Pancreas (tissue), 10 donors: ENCODE measurements at places on chromosomes 3 and 15. TPM values are rescaled to one million over a fixed set of nuclear protein-coding genes. Genes with fewer than 3 reads are reported as not detected.

DNA sequence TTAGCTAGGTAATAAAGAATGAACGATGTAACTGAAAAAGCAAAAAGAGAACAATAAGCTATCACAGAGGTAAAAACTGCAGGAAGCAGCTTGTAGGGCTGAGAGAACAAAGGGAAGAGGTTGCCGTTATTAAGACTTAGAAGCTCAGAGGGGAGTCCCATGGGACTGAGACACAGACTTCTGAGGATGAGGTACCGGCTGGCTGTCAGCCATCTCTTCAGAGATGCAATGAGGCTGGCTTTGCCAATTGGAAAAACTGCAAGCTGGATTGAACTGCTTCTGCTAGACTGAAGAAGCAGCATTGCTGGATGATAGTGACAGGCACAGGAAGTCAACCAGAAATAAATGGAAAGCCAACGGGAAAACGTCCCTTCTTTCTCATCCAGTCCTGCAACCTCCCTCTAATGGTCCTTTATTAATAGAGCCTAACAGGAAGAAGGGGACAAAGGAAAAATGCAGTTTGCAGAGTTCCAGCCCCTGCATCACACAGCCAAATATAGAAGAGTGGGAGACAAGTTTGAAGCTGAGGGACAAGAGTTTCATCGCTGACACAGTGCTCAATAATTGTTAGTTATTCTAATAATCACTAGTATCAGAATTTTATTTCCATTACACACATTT lies 21.1 kb upstream of the KLHL6 start:
- DNase-seq = no peak

DNA sequence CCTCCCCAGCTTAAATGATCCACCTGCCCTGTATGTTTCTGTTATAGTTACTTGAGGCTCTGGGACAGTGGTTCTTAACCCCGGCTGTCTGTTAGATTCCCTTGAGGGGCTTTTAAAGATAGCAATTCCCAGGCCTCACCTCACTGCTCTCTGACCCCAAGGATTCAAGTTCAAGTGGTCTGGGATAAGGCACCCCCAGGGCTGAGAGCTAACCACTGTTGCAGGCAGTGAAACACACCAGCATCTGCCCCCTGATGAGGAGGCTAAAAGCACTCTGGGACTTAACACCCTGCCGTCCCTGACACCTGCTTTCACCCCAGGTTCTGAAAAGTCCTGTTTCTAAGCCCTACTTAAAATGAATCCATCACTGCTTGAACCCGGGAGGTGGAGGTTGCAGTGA lies 103.7 kb downstream of the LRRK1 start:
- no peak for DNase-seq

- no peak for DNase-seq
Measured at GRCh38 chr3:188187053-188187452, 33.1 kb downstream of the LPP start.

GRCh38 chr3:7062714-7063113 lies 201.8 kb downstream of the GRM7 start:
- no peak for DNase-seq

GRCh38 chr15:83559310-83559966 lies 94.5 kb upstream of the ADAMTSL3 start:
- DNase-seq = peak; percentile 36

GRCh38 chr15:65583701-65584100 lies 27.2 kb downstream of the INTS14 start:
- DNase-seq = no peak

DNA sequence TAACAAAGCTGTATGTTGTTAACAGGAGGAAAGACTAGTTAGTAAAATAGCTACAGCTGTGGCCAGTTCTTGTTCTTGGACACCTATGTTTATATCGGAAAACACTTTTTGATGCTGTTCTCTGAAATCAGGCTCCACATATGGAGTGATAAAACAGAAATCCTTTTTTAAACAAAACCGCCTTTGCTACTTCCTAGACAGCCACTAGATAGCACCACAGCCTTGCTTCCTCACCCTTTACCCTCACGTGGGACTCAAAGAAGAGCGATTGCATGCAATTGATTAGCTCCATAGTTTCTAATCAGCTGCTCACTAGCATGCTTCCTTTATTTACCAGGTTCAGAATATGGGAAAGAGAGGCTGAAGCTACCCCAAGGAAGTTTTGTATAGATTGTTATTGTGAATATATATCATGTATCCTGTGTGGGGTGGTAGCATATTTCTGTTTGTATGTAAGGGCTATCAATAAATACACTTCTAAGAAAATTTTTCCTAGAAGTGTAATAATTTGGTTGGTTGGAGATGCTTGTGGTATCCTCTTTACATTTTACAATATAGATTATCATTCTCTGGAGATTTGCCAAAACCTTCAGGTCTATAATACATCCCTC lies 4.3 kb upstream of the MTFMT start:
- no peak for DNase-seq

GRCh38 chr3:194395778-194396538 lies 3.1 kb downstream of the GP5 start:
- no peak for DNase-seq

DNA sequence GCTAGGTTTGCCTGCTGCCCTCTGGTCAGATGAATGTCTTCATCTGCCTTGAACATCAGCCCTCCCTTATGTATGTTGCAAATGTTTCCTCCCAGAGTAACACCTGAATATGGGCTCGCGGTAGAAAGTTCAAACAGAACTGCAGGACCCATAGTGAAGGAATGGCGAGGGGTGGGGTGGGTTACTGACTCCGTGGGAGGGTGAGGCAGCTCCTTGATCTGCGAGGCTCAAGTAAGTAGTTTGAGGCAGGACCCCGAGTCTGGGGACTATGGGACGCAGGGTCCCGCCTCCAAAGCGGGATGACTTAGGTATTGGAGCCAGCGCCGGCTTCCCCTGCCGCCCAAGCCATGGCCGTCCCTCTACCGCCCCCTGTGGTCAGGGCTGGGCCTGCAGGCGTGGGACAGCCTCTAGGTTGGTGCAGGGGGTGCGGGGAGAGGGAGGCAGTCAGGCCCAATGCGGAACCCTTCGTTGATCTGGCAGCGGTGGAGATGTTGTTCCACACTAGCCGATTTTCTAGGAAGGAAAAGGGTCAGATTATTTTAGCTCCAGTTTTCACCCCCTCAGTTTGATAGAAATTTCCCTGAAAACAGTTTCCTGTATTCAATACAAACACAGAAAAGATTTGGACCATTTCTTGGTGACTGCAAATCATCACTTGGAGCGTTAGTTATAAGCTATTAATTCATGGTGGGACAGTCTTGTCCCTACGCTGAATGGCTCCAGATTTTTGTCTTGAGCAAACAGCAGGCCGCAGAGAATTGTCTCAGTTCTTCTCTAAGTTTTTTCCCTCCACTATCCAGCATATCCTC lies 72.3 kb downstream of the CORO2B start:
- peak; percentile 41 for DNase-seq

DNA sequence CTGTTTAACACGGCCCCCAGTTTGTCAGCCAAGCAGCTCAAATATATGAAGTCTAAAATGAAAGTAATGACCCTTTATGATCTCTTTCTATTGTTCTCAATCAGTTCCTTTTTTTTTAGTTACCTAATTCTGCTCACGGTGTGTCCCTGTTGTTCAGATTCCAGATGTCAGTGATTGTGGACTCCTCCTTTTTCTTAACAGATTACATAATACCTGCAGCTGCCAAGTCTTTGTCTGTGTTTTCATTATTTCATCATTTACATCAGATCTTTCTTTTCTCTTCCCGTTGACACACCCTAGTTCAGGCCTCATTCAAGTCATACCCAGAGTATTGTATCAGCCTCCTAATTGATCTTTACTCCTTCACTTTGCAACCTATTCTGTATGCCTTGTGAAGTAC lies 56.1 kb upstream of the SKIL start:
- no peak for DNase-seq

DNA sequence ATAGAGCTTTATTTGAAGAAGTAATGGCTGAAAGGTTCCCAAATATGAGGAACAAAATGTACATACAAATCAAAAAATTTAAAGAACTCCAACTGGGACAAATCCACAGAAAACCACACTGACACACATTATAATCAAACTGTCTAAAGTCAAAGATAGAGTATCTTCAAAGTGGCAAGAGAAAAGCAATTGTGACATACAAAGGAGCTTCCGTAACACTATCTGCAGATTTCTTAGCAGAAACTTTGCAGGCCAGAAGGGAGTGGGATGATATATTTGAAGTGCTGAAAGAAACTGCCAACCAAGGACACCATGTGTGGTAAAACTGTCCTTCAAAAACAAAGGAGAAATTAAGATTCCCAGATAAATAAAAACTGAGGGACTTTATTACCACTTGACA lies 91.9 kb downstream of the SENP2 start:
- no peak for DNase-seq

DNA sequence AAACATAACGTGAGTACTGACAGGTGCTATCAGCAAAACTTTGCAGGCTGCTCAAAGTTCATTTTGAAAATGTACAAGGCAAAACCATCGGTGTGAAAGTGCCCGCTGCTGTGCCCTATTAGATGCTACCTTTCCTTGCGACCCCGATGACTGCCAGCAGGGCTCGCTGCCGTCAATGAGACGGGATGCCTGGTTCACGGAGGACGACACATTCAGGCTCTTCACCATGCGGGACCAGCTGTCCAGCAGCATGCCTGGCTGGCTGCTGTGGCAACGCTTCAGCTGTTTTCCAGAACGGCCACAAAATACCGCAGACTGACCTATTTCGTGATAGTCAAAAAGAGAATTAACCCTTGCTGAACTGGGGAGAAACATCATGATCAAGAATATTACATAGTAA lies 92.7 kb upstream of the OCA2 start:
- no peak for DNase-seq

DNA sequence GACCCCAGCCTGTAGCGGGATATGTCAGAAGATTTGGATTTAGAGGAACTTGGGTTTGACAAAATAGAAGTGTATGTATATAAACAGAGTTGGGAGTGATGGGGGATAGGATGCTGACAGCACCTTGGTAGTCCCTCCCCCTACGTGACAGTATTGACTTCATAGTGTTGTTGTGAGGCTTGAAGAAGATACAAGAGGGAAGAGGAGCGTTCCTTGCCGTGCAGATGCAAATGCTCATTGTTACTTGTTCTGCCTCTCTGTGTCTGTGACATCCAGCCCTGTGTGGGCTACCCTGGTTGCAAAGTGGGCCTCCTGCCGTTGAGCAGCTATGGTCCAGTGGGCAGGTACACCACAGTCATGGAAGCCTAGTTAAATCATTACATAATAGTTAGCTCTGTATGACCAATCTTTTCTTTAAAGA lies 45.0 kb downstream of the SMAD3 start:
- DNase-seq = no peak

DNA sequence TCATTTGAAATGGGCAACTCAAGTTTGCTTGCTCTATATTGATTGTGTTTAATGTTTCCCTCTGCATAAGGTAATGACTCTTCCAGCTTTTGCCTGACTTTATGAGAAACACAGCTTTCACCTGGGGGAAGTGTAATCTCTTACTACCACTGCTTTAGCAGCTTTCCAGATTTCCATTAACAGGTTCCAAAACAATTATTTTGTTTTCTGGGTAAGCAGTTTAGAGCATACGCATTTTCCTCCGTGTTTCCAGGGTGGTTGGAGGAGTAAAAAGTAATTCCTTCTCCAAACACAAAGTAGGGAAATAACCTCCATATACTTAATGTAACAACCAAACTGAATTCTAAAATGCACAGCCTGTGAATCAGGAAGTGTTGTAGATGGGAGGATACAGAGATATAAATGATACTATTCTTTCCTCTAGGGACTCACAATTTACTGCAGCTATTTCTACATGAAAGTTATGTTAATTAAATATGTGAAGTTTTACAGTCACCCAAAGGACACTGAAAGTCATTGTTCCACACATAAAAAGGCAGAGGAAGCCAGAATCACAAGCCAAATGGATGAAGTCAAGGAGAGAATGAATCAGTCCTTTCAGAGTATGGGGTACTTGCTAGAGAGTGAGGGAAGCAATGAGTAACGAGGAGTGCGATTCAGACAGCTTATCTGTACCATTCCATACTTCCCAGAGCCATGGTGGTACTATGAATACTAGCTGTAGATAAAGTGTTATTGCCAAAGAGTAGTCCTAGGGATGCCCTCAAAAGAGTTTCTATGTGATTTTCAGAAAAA lies 16.6 kb downstream of the ST3GAL6 start:
- no peak for DNase-seq

GRCh38 chr3:187628169-187628568 lies 42.0 kb downstream of the SST start:
- DNase-seq = no peak

GRCh38 chr15:83682476-83683088 lies 28.7 kb downstream of the ADAMTSL3 start:
- DNase-seq = no peak

GRCh38 chr3:33278163-33278562 lies 921 bp downstream of the FBXL2 start:
- DNase-seq = no peak

DNA sequence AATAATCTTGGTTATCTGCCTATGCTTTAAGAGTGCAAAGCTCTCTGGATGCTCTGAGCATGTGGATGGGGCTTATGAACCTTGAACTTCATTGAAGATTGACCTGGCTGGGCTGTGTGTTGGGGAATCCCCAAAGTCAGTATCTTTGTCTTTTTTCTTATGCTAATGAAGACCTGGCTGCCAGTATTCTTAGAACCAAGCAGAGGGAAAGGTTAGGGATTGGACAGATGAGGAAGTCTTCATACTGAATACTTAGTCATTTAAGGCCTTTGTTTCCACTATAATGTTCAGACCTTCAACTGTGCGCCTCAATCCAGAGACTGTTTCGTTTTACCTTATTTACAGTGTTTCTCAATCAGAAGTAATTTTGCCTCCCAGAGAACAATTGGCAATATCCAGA lies 42.5 kb upstream of the CMTM7 start:
- DNase-seq = no peak

GRCh38 chr15:95626501-95627361 lies 703.8 kb upstream of the NR2F2 start:
- DNase-seq = no peak

DNA sequence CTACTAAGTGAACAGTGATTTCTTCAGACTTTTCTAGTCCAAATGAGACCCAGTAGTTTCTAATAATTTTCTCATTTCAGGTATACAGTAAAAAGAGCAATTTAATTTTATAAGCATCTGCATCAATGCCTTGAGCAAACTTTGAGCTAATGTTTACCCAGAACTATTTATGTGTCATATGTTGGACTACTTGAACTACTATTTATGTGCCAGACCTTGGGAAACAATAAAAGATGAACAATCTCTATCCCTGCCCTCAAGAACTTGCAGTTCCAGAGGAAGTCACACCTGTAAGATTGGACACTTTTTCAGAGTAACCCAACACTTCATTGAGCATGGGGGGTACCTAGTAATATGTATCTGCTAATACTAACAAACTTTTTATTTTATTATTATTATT lies 2.3 kb upstream of the UBE3A start:
- DNase-seq = no peak

Gene ROBO1
- 0.87 TPM for polyA plus RNA-seq

Gene PDZRN3
- polyA plus RNA-seq = 8.6 TPM

Gene FBXO40
- polyA plus RNA-seq = not detected

Gene CFAP92
- 0.49 TPM for polyA plus RNA-seq

Gene CDHR4
- polyA plus RNA-seq = not detected

Gene CERS3
- 0.07 TPM for polyA plus RNA-seq

Gene NEK4
- polyA plus RNA-seq = 4.0 TPM

Gene TNNC1
- 5.9 TPM for polyA plus RNA-seq

Gene ZNF662
- polyA plus RNA-seq = 5.4 TPM

Gene BFSP2
- not detected for polyA plus RNA-seq

Gene PPARG
- 1.9 TPM for polyA plus RNA-seq

Gene TMED3
- polyA plus RNA-seq = 82.9 TPM

Gene MTMR10
- 8.6 TPM for polyA plus RNA-seq
